Chondrocyte (in vitro differentiated cells): ENCODE measurements at places on chromosomes 2 and 18.

GRCh38 chr2:167114018-167114417, 225.7 kb downstream of the XIRP2 start:
- DNase-seq: no peak

DNA sequence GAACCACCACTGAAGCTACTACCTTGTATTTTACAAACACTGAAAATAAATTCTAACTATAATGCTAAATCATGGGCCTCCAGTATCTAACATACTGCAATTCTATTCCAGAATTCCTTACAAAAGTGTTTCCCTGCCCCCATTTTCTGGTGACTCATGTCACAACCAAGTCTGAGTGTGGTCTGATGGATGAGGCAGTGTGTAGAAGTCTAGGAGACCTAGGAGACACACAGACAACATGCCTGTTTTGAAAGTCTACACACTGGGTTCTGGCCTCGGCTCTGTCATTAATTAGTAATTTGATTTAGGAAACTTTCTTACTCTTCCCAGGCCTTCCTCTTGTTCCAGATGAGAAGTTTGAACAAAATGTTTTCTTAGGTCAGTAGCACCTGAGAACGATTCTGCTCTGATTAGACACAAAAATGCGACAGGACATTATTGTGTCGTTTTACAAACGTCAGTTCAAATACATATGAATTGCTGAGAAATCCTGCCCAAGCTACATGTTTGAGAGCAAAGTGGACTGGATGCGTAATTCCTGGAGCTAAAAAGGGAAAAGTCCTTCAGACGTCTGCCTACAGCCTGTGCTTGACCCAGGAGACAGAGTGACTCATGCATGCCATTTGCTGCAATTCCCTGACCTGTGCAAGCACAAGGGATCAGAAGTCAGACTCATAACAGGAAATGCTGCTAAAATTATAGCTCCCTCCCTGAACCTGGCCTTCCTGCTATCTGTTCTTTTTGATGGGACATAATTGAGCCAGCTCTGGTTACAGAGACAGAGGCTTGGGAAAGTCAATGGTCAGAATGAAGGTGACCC, 494.4 kb downstream of the SOX11 start:
- DNase-seq: no peak

- DNase-seq: no peak
Observed at GRCh38 chr2:38442643-38443541, 65.8 kb upstream of the ATL2 start.

DNA sequence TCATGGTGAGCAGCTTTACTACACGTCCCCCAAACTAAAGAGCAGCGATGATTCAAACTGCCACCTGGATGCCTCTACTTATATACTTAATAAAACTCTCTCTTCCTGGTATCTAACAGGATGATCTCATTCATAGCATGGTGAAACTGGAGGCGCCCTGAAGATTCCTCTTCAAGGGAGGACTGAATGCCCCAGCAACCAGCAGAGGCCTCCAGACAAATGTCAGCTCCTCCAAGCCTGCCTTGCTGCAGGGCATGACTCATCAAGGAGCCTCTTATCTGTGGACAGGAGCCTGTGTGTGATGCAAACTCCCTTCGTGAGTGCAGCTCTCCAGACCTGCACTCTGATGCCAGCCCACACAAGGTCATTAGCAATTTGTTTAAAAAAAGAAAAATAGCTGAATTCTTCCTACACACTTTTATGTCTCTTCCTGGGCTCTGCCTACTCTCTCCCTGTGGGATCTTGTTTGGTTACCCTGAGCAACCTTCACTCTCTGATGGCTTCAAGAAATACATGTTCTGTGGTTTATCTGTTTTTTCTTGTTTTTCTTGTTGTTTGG, 30.2 kb downstream of the LONRF2 start:
- no peak for DNase-seq

- no peak for DNase-seq
Observed at GRCh38 chr18:43648002-43648401, 370.7 kb upstream of the SYT4 start.

DNA sequence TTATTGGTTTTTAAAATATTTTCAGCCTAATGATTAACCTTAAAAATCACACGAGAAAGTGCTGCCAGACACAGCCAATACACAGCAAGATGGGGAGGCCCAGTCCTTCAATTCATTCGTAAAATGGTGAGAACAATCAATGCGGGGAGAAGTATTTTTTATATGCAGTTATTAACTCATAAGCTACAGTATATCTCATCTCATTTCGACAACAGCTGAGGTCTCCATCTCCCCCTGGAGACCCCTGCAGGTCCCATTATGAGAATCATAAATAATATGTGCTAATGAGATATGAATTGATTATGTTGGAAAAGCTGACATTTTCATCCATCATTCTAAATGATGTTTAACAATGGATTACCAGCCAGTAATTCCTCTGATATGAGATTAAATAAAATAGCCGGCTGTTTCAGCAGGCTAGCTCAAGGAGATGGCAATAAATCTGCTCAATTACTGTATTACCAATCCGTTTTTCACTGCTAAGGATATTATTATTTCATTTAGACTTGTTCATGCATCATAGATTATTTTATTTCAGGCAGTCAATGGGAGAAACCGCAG, 535.8 kb downstream of the GALR1 start:
- DNase-seq: no peak

GRCh38 chr2:207561386-207562080, 31.8 kb downstream of the CREB1 start:
- no peak for DNase-seq

GRCh38 chr2:30611583-30611982, 164.5 kb downstream of the LCLAT1 start:
- DNase-seq: no peak

- no peak for DNase-seq
Observed at GRCh38 chr2:79820281-79820680, 307.4 kb downstream of the CTNNA2 start.

DNA sequence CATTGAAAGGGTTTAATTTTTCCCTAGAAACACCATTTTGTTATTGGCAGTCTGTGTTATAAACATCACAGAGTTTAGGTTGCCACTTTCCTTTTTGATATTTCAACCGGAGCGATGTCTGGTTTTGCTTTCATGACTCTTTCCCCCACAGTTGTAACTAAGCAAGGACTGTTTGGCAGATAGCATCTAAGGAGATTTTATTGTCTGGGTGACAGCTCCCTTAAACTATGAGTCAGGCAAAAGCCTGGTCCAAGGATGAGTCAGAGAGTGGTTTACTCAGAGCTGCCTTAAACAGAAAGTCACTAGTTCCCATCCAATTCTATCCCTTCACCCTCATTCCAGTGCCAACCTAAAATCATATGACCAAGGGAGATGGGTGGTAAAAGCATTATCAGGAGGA, 341.6 kb upstream of the VWC2L start:
- no peak for DNase-seq

DNA sequence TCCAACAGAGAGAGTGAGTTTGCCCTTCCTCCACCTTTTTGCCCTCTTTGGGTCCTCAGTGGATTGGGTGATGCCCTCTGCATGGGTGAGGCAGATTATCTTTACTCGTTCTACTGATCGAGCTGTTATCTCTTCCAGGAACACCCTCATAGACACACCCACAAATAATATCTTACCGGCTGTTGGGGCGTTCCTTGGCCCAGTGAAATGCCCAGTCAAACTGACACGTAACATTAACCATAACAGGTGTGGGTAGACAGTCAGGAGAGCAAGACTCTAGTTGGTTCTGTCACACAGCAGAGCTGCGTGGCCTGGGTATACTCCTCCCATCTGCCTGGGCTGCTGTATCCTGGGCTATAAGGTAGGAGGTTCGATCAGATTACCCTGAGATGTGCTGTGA, 144.1 kb downstream of the AGAP1 start:
- no peak for DNase-seq

DNA sequence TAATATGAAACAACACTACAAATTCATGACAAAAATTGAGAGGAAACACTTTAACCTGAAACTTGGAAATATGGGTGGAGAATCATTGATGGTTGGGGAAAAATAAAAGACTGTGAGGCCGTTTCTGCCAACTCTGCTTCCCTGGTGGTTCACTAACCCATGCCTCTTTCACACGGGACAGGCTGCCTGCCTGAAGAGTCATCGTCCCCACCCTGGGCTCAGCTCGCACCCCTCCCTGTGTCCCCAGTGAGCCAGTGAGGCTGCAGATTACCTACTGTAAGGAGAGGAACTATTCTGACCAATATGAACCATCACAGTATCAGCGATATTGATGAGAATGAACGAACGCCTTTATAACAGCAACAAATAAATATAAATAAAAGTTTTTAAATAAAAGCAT, 357.8 kb upstream of the CDH20 start:
- no peak for DNase-seq

GRCh38 chr18:42258301-42258965, 303.4 kb downstream of the PIK3C3 start:
- no peak for DNase-seq

GRCh38 chr18:58525517-58525916, 103.4 kb downstream of the ALPK2 start:
- DNase-seq: no peak

DNA sequence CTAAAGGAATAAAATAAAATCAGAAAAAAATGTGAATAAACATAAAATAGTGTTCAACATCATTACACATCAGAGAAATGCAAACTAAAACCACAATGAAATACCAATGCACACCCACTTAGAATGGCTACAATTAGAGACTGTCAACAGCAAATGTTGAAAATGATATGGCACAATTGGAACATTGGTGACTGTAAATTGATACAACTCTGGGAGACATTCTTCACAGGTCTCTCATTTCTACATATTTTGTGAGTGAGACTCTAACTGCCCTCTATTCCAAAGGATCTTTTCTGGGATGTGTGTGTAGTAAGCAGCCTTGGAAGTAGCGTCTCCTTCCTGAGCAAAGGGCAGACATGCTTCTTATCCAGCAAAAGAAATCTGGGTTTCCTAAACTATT, 323.0 kb downstream of the FBXO15 start:
- no peak for DNase-seq

GRCh38 chr2:190664240-190664639, 15.4 kb downstream of the NAB1 start:
- DNase-seq: no peak
